Fibroblast of skin of right biceps (primary cell): ENCODE measurements at places on chromosomes 3 and 15.

DNA sequence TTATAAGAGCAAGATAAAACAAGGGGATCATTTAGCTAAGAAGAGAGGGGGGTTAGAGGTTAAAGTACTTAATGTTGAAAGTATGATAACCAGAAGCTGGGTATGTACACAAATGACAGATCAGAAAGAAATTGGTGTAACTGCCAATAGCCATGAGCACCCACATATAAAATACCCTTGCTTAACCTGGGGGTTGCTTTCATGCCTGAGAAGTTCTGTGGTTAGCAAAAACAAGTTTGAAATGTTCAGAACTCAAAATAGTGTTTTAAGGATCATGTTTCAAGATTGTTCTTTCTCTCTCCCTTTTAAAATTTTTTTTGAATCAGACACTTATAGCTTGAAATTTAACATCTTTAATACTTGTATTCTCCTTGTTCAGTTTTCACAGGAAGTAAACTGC, 321.4 kb upstream of the GBE1 start:
- DNase-seq = peak; percentile 40

DNA sequence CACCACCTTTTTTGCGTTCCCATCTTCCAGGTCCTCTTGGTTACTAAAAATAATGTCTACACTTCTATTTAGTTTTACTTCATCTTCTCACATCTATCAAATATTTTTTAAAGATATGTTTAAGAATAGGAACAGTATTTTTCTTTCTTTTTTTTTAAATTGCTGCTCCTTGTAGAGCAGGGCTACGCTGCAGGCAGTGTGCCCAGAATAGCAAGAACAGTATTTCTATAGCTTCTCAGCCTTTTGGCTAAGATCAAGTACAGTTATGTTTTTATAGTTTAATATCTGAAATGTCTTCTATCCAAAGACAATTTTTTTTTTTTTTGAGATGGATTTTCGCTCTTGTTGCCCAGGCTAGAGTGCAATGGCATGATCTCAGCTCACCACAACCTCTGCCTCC, 73.0 kb downstream of the MYO9A start:
- DNase-seq = no peak

- DNase-seq = no peak
Measured at GRCh38 chr3:39587113-39587512, 119.6 kb downstream of the MOBP start.

- peak; percentile 72 for DNase-seq
Measured at GRCh38 chr3:159609625-159610024, 379.0 kb upstream of the IL12A start.

DNA sequence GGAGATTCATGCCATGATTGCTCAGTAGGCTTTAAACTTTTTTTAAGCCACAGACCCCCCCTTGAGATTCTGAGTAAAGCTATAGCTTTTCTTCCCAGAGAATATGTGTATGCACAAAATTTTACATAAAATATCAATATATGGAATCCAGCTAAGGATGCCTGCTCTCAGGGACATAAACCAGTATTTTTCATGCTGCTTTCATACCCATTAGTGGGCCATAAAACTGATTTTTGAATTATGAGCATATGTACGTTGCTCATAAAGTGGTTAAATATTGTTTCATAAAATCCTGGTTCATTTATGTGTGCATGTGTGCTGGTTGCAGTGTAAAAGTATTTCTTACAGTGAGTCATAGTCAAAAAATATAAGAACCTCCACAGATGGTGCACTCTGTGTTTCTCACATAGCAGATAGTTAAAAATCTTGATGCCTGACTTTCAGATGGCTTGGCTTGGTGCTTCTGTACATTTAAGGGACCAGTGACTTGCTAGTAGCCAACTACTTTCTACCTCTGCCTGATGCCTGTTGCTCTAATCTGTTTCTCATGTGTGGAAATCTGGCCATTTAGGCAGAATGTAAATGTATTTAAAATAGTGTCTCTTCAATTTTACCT, 71.9 kb downstream of the ARHGEF26 start:
- DNase-seq = peak; percentile 40

DNA sequence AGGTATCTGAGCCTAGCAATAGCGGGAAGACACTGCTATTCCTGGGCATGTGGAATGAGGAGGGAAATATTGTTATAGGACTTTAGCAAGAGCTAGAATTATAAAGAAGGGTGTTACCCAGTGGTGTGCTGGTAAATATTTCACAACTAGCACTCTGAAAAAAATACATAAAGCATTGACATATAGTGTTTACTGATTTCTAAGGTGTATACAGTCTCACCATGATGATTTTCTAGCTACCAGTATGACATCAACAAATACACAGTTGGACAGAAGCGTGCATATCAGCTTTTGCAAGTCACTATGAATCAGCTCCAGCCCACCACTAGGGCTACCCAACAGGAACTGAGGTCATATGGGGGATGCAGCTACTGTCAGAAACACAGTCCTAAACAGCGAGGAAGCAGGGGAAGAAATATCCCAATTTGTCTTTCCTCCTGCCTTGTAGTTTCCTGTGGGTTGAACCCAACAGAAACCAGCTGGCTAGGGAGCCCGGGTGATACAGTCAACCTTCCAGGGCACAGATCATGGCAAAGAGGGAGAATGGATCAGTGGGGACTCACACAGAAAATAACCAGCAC, 39.6 kb downstream of the HGD start:
- peak; percentile 70 for DNase-seq

- DNase-seq = peak; percentile 45
Measured at GRCh38 chr15:40449275-40449674, 8.5 kb downstream of the BAHD1 start.

- DNase-seq = no peak
Measured at GRCh38 chr3:86056962-86057361, 934.0 kb downstream of the VGLL3 start.

GRCh38 chr15:89132611-89133507, 44.6 kb downstream of the ABHD2 start:
- no peak for DNase-seq

- DNase-seq = no peak
Measured at GRCh38 chr3:128572644-128573105, 77.9 kb downstream of the RPN1 start.

GRCh38 chr3:23550402-23550801, 255.4 kb upstream of the UBE2E1 start:
- no peak for DNase-seq

GRCh38 chr3:4711680-4711992, 218.5 kb downstream of the ITPR1 start:
- DNase-seq = no peak

DNA sequence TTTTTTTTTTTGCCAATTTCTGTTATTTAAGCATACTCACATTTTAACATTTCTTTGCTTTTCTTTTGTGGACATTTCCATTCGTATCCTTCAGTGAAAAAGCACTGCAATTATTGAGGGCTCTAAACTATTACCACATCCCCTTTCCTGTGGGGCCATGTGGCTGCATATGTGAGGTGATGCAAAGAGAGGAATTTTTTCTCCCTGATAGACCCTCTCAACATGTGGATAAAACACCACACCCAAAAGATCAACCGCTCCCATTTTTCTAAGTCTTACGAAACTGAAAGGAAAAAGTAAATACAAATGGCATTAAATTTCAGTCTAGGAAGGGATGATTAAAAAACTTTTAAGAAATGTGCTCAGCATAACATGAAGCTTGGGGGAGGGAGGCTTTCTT, 68.8 kb downstream of the DNAJC13 start:
- peak; percentile 22 for DNase-seq

DNA sequence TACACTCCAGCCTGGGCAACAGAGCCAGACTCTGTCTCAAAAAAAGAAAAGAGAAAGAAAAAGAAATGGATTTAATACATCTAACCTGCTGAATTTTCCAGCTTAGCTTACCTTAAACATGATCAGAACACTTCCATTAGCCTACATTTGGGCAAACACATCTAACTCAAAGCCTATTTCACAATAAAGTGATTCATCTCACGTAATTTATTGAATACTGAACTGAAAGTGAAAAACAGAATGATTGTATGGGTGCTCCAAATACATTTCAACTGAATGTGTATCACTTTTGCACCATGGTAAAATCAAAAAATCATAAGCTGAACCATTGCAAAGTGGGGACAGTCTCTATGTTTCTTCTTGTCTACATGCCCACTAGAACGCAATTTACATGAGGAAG, 9.0 kb downstream of the PIK3R4 start:
- DNase-seq = no peak

DNA sequence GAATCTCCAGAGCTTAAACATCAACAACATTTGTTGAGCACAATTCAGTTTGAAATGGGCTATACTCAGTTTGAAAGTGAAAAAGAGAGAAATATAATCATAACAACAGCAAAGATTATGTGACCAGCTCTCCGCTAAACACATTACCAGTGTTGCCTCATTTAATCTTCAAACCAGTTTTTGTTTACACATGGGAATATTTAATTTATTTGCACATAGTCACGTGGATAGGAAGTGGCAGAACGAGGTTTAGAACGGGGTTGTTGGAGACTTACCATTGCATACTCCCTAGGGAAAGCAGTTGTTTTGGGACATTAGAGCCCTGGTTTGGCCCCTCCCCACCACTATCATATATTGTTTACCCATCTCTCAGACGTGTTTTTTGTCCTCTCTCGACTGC, 77.2 kb downstream of the IL1RAP start:
- DNase-seq = no peak

DNA sequence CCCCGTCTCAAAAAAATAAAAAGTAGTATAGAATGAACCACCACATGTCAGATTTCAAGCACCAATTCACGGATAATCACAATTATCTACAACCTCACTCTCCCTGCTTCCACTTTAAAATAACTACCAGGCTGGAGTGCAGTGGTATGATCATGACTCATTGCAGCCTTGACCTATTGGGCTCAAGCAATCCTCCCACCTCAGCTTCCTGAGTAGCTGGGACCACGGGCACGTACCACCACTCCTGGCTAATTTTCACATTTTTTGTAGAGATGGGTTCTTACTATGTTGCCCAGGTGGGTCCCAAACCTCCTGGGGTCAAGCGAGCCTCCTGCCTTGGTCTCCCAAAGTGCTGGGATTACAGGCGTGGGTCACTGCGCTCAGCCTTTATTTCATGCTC, 38.1 kb upstream of the LDHAL6B start:
- DNase-seq = peak; percentile 44

GRCh38 chr3:46663591-46664135, 29.8 kb downstream of the ALS2CL start:
- peak; percentile 11 for DNase-seq

GRCh38 chr3:116444819-116445310, 422 bp downstream of the LSAMP start:
- peak; percentile 26 for DNase-seq

GRCh38 chr15:70336425-70337009, 238.8 kb upstream of the TLE3 start:
- DNase-seq = no peak

DNA sequence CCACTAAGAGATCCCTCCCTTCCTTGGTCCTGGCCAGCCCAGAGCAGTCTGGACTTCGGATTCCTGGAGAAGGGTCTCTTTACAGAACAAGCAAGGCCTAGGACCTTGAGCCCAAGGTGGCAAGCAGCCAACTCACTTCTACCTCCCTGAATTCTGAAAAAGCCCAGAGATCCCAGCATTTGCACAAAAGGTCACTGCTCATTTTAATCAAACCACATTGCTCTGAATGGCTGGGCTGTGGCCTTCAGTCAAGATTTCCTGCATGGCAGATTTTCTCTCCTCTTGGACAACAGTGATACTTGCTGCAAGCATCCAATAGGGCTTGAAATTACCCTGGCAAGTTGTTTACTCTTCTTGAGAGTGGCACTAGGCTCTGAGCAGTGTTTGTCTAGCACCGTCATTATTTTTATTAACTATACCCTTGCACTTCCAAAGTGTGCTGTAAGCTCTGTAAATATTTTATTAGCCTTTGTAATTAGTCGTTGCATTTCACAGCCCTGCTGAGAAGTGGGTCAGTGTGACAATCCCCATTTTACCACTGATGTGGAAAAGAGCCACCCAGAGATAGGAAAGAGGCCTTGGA, 274.7 kb upstream of the CTNNB1 start:
- DNase-seq = no peak

GRCh38 chr3:48561045-48561736, 2.4 kb downstream of the UCN2 start:
- DNase-seq = peak; percentile 54

GRCh38 chr15:79872358-79873017, 24.3 kb downstream of the MTHFS start:
- DNase-seq = peak; percentile 45

DNA sequence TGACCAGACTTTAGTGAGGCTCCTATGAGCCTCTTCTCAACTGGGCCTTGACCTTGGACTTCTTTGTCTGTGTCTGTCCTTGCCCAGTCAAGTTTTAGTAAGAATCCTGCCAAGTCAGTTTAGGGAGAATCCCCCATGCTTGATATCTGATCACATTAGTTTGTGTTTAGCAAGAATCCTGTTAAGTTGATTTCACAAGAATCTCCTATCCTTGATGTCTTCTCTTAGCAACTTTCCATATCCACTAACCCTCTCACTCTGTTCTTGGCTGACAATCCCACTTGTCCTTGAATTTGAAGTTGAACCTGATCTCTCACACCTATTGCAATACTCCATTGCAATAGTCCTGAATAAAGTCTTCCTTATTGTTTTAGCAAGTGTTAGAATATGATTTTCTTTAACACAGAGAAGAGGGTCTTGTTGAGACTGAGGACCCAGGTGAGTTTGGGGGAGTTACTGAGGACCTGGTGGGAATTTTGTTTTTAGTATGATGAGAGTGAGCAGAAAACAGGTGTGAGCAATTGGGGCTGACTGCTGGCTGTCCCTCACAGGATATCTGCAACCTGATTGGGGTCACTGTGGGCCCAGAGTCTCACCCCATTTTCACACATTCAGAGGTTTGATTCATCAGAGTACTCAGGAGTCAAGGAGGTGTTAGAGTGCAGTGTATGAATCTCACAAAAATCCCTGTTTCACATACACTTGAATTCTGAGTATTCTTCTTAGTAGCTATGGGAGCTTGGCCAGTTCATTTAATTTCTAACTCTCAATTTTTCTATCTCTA, 39.9 kb upstream of the TNFAIP8L3 start:
- DNase-seq = no peak

- DNase-seq = no peak
Measured at GRCh38 chr3:26104851-26105251, 315.0 kb downstream of the OXSM start.

DNA sequence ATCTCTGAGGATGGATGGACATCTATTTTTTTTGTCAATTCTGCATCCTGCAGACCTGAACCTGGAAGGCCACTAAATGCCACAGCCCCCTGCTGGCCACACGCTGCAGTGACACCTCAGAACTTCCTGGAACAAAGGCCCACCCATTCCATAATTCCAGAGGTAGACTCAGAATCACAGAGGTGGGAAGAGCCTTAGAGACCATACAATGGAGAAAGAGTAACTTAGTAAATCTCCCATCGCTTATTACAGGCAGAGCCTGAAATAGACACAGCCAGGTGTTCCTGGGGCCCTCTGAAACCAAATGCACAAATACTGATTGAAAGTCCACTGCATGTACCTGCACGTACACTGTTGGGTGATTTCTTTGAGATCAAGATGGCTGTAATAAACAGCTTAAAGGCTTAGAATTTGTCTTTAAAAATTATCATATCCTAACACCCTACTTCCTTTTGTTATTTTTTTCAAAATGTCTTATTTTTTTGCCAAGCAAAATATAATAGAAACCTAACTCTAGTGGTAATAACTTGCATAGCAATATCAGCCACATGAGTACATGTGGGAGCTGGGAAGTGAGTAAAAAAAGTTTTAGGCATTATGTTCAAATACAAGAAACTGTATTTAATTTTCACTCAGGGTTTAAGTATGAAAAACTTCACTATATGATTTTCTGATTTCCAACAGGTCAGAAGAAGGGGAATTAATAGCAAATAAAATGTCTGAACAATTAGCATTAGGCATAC, 62.7 kb downstream of the EOMES start:
- DNase-seq = peak; percentile 54
